ENCODE measurements at places on chromosomes 3 and 15.

DNA sequence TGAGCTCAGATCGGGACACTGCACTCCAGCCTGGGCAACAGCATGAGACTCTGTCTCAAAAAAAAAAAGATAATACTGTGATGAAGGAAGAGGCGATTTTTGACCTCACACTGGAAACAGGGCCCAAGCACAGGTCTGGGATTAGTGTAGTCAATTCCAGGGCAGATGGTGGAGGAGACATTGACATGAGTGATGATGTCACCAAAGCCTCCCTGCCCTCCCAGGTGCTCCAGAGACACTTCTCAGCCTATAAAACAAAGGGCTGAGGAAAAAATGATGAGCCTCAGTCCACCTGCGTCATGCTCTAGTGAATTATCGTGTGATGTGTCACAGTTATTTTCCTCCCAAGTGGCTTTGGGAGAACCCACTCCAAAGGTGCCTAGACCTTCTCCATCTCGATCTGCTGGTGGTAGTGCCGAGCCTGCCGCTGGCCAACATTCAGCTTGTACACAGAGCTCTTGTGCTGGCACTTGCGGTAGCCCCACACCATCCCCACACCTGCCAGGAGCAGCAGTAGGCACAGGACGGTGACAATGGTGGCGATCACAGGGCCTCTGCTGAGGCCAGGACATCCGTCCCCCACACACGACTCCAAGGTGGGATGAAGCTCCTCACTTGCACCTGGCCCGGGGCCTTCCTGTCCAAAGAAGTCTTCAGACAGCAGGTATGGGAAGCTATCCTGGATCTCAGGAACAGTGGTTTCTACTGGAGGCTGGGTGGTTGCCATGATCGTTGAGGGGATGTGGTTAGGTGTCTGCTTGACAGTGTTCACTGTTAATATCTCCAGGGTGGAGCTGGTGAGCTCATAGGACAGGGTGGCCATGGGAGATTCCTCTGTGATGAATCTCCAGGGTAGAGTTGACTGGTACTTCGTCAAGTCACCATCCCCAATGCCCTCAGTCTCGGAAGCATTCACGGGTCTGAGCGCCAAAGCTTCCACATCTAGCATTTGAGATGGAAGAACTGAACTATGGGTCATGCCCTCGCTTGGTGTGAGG lies 38.8 kb downstream of the CRTAP start:
- no peak for DNase-seq

DNA sequence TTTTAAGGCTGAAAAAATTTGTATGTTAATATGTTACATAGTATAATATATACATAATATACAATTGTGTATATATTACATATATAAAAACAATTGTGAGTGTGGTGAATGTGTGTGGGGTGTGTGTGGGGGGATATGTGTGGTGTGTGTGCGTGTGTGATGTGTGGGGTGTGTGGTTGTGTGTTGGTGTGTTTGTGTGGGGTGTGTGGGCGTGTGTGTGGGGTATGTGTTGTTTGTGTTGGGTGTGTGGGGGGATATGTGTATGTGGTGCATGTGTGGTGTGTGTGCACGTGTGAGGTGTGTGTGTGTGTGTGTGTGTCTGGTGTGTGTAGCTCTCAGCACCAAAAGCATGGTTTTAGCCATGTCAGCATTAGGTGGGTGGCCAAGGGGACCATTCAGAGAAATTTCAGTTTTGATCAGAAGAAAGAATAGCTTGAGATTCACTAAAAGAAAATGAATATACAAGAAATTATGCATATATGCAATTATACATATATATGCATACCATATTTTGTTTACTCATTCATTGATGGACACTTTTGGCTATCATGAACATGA lies 118.9 kb downstream of the ALDH1A2 start:
- DNase-seq: no peak

DNA sequence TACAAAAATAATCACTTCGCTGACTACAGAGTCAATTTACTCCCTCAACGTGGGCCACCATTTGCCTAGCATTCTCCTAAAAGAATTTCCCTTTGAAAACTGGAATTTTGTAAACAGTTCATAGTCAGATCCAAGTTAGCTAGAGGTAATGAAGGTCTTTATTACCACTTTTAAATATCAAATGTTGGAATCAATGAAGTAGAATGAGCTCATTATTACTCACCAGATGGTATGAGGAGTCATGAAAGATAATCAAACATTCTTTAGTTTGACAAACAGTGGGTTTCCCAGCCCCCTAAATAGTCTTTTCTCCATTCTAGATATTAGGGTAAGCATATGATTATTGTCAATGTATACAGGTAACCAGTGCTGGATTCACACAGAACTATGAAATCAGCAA lies 455.7 kb upstream of the THBS1 start:
- no peak for DNase-seq

GRCh38 chr15:75037685-75038084 lies 14.3 kb downstream of the PPCDC start:
- no peak for DNase-seq

GRCh38 chr3:48660800-48661400 lies 1.8 kb downstream of the CELSR3 start:
- no peak for DNase-seq

DNA sequence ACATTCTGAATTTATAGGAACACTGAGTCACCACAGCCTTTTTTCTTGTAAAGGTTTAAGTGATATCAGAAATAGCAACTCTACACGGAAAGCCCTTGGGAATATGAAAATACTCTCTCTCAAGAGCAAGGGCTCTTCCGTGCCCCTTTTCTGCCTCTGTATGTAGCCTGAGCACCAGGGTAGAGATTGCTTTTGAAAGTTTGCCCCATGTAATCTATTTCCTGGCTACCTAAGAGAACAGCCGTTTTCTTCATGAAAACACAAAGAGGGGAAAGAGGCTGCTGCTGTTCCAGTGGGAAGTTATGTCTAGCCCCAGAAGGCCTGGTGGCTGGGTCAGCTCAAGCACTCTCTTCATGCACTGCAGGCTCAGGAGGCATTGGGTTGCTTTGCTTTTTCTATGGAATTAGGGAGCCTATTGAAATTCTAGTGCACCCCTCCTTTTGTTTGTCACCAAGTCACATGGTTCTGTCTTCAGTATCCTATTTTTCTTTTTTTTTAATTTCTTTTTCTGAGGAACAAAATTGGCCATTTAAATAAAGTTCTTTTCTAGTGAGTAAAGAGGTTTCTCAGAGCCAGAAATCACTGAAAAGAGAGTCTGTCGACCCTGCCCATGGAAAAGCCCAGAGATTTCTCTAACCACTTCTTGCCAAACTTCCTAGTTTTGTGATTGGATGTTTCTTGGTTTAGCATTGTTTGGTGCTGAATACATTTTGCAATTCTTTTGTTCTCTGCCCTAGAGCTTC lies 39.5 kb downstream of the TIGIT start:
- no peak for DNase-seq

DNA sequence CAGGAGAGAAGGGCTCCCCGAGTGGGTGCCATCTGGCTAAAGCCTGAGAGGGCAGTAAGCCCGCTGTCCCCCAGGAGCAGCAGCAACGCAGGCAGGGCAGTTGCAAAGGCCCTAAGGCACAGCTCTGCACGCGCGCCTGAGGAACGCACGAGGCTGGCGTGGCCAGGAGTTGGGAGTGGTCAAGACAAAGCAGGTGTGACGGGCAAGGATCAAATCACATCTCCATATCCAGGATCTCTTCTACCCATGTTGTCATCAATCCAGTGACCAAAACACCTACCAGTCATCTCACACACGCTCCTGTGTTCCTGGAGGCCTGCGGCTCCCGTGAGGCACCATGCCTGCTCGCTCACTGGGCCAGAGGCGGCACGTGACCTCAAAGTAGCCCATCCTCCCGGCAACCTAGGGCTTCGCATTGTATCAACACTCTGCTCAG lies 59.5 kb downstream of the ERC2 start:
- DNase-seq: no peak

- DNase-seq: no peak
These were observed 2.4 kb upstream of the SEC62 start for GRCh38 chr3:169964176-169964575.

DNA sequence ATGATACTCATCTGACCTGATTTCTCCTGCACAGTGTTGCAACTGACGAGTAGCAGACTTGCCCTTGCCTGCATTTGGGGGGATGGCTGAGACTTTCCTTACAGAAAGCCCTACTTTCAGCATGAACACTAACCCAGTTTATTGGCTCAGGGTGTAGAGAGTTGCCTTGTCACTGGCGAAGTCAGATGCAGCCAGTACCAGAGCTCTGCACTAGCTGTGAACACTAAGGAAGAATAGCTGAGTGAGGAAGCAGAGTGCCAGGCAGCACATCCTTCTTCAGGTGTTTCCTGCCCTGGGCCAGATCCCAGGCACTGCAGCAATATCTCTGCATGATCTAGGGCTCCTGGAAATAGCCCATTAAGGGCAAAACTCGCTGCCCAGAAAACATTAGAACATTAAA lies 154.0 kb upstream of the SYNPR start:
- no peak for DNase-seq

DNA sequence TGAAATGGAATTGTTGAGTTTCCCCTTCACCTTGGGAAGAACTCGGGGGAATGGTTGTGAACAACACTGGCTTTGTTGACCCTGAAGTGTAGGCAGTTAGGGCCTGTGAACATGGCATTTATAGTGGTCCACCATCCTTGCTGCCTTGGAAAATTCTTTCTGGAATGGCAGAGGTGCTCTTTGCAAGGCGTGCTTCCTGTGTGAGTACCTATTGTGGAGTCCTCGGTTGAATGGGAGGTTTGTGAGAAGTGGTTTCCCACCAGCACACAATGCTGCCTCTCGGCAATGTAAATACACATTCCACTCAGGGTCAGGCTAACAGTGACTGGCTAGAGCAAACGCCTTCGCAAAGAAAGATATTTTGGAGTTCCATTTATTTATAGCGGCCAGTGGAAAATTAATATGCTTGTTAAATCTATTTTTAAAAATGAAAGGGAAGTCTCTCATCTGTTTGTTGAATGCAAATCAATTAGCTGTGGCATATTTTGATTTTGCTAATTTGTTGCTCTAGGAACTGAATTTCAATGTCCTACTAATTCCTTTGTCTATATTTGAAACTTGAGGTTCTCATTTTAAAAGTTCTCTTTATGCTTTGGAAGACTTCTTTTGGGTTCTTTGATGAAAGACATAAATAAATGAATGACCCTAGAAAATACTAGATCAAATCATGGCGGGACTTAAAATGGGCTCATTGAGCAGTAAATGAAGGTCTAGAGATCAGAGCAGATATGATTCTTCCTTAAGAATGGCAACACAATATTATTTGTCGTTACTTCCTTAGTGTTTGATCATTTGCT lies 59.5 kb downstream of the FNDC3B start:
- no peak for DNase-seq

DNA sequence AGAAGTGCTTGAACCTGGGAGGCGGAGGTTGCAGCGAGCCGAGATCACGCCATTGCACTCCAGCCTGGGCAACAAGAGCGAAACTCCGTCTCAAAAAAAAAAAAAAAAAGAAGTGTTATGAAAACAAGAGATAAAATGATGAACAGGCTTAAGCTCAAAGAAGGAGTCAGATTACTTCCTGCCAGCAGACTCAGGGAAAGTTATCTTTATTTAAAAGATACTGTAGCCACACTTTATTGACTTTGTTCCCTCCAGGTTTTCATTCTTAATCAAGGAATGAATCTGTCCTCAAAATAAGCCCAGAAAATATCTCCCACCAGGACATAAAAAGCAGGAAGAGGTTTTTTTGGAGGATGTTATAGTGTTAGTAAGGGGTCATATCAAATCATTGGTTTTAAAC lies 176.5 kb upstream of the KCNMB2 start:
- DNase-seq: no peak

GRCh38 chr3:14787630-14788029 lies 31.1 kb upstream of the FGD5 start:
- no peak for DNase-seq

DNA sequence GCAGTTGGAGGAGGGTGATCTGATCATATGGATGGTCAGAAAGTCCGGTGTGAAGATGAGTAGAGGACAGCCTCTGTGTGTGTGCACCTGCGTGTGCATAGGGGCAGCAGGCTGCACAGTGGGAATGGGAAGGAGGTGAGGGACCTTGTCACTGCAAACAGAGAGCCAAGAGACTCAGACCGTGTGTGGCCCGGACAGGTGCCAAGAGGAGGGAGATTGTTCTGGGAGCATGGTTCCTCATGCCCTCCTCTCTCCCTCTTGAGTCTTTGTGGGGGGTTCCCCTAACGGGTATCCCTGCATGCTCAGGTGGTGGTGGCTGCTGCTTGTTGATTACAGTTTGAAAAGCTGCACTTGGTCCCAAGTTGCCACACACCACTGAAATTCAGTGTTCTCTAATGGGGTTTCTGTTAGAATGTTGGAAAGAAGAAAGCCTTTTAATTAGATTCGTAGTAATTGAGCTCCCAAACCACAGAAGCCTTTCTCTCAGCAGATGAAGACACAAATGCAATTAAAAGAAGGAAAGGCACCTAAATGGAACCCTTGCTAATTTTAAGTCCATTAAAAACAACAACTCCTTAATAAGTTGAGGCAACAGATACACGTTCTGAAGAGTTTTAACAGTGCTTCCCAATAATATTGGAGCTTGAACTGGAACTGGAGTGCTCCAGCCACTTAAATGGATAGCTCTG lies 68.9 kb downstream of the CHRNA7 start:
- DNase-seq: no peak

- no peak for DNase-seq
These were observed 137.3 kb upstream of the BHLHE40 start for GRCh38 chr3:4841776-4842440.

DNA sequence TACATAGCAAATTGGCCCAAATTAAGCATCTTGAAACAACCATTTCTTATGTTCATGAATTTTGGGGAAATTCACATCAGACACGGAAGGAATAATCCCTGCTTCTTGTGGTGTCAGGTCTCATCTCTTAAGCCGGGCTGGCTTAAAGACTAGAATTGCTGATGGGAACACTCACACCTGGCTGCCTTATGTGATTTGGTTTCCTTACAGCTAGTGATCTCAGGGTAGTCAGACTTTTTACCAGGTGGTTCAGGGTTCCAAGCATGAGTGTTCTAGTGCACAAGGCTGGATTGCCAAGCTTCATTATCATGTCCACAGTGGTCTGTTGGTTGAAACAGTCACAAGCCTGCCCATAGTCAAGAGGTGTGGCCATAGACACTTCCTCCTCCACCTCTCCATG lies 20.3 kb upstream of the CCNL1 start:
- no peak for DNase-seq

- DNase-seq: no peak
These were observed 7.5 kb downstream of the TMF1 start for GRCh38 chr3:69044608-69045007.

GRCh38 chr3:51836606-51837005 lies 24.8 kb upstream of the IQCF2 start:
- DNase-seq: no peak
